ENCODE measurements at places on chromosomes 5 and 9.

DNA sequence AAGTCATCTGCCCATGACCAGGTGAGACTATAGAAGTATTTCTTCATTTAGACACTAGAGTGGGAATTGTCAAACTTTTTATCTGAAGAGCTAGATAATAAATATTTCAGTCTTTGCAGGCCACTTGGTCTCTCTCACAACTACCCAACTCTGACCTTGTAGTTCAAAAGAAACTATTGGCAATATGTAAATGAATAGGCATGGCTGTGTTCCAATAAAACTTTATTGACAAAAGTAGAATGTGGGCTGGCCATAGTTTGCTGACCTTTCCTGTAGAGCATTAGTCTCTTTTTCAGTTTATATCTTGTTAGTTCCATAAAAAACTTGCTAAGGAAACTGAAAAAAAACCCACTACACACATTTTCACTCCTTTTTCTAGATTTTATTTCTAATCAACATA, 535.5 kb downstream of the PRR16 start:
- DNase-seq = no peak

DNA sequence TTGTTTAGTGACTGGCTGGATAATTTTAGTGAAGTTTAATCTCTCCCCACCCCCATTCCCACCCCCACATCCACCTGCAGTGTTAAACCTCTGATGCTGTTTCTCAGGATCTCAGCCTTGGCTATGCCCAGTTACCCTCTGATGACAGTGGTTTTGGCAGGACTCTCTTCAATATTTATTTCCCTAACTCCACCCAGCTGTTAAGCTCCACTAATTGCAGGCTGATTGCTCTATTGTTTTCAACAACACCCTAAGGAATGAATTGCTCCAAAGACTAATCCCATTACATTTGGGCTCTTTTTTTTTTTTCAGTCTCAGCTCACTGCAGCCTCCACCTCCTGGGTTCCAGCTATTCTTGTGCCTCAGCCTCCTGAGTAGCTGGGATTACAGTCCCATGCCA, 46.3 kb downstream of the PHAX start:
- DNase-seq = no peak

DNA sequence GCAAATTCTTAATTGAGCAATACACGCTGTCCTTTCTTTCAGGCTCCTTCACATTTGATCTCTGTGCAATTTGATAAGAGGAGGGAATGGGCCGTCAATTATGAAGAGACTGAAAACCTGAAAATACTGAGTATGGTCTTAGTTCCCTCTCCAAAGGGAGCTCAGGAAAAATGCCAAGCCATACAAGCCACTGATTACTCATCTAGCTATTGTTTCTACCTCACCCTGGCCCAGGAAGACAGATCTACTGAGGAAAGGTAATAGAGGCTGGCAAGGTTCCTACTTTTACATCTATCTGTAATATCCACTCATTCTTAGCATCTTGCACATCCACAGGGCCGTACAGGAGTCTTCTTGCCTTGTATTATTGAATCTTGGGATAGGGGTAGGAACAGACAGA, 23.7 kb upstream of the TNC start:
- DNase-seq = no peak

GRCh38 chr5:86885489-86886230, 267.9 kb downstream of the COX7C start:
- DNase-seq = no peak

DNA sequence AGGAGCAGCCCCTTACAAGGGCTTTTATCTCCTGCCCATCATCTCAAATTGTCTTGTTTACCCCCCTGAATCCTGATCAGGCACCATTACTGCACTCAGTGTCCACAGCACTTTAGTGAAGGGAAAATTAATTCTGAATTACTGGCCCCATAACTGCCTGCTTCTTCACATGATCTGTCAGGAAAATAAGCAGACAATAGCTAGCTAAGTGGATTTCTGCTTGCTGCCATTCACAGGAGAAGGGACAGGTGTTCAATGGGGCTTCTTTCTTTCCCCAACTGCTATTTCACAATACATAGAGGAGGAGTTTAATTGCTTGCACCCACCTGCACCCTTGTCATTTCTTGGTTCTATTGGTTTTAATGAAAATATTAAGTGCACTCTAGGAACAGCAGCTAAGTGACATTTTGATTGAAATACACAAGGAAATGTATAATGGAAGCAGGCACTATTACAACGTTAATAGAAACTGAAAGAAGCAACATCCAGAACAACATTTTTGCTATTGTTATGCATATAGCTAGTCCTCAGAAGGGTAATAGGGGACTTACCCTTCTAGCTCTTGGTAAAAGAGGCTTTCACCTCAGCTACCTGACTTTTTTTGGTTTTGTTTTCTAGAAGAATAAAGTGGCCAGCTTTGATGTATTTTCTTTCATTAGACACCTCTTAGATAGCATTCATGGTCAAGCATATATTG, 599.3 kb upstream of the TLE4 start:
- DNase-seq = peak; percentile 4

GRCh38 chr5:151870820-151871219, 53.8 kb downstream of the GLRA1 start:
- no peak for DNase-seq

GRCh38 chr9:136447173-136447778, 7.6 kb upstream of the INPP5E start:
- DNase-seq = no peak

DNA sequence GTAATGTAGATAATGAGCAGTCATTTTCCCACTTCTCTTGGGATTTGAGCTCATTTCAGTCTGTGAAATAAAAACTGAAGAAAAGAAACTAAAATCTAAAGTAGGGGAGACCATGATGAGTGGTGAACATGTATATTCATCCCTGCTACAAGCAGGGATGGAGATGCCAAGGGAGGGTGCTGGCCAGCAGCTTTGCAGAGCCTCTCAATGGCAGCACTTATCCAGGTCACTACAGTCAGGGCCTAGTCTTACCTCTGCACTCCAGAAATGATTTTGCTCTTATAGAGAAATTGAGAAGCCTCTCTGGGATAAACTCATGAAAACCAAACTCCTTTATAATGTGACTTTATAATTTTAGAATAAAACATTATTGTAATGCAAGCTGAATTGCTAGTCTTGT, 317.6 kb downstream of the FBXL17 start:
- DNase-seq = no peak

DNA sequence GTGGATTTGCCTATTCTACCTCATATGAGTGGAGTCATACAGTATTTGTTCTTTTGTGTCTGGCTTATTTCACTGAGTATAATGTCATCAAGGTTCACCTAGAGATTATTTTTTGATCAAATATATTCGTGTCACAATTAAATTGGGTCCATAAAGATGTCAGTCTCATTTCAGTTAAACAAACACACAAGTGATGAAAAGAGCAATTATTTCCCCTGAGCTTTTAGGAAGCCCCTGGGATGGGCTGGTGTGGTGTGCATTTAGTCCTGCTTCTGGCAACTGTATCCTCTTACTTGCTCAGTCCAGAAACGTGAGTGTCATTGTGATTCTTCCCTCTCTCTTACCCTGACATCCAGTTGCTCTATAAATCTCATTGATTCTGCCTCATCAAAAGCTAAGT, 52.8 kb upstream of the CARTPT start:
- no peak for DNase-seq

DNA sequence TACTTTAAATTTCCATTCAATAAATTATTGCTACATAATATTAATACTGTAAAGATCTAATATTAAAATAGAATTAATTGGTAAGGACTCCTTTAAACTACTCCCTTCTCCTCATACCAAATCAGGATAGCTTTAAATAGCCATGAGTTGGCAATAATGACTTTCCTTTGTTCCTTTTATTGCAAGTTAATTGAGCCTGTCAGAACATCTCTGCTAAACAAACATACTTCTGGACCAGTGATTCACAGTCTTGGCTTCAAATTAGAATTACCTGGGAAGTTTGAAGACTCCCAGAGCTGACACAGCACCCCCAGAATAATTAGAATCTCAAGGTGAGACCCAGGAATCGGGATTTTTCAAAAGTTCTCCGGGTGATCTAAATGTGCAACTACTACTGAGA, 18.7 kb downstream of the C5orf58 start:
- DNase-seq = no peak

DNA sequence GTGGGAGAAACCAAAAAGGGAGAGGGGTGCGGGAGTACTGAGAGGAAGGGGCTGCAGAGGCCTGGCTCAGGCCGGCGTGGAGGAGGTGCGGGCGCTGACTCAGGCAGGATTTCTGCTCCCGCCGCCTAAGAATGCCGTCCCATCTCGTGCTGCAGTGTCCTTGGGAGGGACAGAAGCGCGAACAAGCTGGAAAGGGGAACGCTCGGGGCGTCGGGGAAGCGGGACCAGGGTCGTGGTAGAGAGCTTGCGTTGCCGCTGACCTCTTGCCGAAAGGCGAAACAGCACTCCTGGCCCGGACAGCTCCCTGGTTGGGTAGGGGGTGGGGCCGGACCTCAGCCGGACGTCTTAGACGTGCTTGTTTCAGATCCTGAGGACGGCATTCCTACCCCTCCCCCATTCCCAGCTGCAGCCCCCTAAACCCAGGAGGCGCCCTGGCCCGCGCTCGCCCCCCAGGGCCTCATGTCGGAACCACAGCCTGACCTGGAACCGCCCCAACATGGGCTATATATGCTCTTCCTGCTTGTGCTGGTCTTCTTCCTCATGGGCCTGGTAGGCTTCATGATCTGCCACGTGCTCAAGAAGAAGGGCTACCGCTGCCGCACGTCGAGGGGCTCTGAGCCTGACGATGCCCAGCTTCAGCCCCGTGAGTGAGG, 1.1 kb downstream of the RELL2 start:
- DNase-seq = peak; percentile 36

GRCh38 chr9:129270903-129271431, 92.9 kb upstream of the IER5L start:
- no peak for DNase-seq

DNA sequence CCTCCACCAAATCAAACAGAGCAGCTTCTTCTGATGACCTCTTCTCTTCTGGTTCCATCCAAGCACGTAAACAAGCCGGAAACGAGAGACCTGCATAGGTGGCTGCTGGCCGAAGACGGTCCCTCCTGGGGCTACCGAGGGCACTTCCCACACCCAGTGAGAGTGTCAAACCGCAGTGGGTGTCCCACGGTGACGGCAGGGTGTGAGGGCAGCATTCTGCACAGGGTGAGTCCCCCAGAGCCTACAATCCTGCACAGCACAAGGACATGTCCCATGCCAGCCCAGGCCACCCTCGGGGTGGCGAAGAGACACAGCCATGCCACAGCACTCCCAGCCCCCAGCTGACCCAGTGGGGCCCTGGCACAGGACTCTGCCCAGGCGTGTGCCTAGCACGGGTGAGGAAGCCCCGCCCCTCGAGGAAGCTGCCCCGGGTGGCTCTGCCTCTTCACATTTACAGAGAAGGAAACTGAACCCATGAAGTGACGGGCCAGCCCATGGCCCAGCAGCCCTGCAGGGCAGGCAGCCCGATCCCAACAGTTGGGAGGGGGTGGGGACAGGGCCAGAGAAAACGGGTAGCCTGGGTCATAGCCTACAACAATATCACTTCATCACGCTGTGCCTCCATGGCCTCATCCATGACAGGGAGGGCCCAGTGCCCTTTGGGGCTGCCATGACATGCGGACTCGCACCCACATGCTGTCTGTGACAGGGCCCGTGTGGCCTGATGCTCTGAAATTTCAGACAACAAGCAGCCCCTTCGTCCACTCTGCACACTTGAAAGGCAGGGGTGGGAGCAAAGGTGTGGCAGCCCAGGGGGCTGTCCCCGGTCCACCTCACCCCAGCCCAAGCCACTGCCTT, 43.2 kb downstream of the SEMA4D start:
- DNase-seq = no peak

DNA sequence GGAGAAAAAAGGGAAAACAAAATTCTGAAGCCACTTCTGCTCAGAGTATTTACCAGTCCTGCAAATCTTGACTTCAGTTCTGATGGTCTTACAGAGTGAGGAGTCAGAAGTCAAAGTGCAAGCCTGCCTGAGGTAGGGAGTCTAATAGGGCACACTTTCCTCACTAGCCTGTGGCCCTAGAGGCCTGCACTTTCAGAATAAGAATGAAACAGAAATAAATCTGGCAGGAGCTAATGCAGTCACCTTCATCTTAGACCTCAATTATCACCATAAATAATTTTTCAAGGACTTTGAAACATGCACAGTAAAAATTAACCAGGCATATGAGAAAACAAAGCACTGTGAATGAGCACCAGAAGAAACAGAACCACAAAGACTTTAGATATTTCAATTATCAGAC, 20.7 kb upstream of the ACSL6 start:
- no peak for DNase-seq

DNA sequence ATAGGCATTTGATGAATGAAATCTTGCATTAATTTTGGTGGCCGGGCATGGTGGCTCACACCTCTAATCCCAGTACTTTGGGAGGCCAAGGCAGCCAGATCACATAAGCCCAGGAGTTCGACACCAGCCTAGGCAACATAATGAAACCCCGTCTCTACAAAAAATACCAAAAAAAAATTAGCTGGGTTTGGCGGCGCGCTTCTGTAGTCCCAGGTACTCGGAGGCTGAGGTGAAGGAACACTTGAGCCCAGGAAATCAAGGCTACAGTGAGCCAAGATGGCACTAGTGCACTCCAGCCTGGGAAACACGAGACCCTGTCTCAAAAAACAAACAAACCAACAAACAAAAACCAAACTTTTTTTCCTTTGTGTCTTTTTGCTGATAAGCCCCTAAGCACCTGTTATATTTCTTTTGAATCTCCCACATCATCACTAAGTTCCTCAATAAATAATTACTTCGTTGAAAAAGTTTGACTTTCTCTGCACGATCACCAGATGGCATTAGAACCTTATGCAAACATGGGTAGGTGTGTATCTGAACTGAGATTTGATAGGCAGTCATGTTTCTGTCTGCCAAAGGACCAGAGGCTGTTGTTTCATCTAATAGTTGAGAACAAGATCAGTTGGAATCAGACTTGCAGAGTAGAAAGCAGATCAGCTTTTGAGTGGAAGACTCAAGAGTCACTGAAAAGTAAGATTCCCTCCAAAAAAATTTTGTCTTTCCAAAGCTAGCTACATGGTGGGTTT, 5.5 kb upstream of the MATR3 start:
- DNase-seq = no peak

DNA sequence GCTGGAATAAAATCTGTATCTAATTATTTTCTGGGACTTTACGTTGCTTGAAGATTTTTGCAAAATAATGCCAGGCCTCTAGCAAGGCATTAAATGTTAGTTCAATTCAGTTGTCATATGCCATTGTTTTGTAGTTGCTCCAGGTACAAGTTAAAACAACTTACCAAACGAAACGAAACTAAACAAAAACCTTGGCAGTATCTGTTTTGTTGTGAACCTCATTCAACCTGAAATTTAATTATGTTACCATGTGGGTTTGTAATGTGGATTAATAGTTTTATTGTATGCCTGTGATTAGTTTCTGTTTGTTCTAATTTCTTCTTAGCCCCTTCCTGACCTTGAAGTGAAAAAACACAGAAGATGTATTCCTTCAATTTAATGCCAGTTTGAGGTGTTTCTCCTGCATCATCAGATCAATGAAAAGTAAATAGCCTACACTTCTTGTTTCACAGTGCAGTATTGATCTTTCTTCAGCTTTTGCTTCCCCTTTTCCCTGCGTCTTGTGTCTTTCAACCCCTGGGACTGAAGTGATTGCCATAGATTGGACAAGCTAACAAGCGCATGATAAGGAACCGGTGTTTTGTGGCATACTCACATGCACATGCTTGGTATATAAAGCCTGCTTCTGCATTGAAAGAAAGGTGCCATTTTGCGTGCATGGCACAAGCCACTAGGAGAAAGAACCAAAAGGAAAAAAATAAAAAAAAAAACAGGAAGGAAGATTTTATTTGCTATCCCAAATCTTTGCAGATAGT, 699.0 kb upstream of the ARRDC3 start:
- DNase-seq = no peak

GRCh38 chr9:112078432-112078831, 96.7 kb downstream of the SUSD1 start:
- no peak for DNase-seq

Measured in SHP77 (cell line).